ENCODE measurements at places on chromosomes 12 and 14.

DNA sequence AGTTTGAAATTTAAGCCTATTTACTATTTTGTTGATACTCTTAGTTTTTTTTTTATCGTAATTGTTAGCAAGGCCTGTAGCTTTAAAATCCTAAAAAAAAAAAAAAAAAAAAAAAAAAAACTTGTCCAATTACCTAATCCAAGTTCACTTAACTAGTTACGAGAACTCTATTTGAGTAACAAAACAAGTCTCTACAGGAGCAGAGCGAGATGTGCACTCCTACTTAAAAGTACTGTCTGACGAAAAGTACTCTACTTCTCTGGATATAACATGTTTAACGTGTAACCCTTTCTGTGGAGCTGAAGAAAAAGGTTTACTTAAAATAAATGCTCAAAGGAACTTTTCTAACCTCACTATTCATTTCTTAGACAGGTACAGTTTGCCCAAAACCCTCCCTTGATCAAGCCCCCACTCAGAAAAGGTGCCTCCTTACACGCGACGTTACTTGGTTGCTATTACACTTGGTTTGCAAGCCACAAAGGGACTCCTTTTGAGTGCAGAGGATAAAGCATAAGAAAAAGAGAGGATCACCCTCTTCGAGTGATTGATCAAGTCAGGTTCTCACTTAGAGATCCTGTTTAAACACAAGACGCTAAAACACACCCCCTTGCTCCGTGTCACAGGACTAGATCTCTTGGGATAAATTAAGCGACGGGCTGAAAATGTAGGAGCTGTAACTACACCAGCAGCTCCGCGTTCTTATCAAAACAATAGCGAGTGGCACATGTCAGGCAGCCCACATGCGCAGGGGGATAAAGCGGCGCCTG, 2.2 kb downstream of the BAZ1A start:
- peak; percentile 88 for DNase-seq

- no peak for DNase-seq
Measured at GRCh38 chr14:81319314-81319713, 80.8 kb downstream of the STON2 start.

DNA sequence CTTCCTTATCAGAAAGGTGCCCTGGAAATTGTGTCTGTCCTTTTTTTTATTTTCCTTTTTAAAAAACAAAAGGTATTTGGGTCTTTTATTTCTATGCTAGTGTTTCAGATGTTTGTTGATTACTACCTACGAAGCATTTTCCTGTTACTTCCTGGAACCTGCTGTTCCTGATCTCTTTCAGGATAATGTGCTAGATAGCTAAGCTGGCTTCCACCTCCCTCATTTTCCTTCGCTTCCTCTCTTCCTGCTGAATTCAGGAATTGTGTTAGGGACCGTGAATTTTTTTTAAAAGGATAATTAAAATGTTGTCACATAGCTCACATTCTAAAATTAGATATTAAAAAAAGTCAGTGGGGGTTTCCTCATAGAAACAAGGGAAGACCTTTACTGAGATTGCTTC, 27.7 kb downstream of the TMTC2 start:
- DNase-seq, result no peak

- peak; percentile 97 for DNase-seq
Measured at GRCh38 chr14:80941241-80942185, at the start of gene CEP128. Gene CEP128 (minus strand): TSS chr14:80941738.

- DNase-seq, result no peak
Measured at GRCh38 chr12:62317017-62317416, 56.8 kb downstream of the USP15 start.

GRCh38 chr12:103969391-103969790, 3.7 kb downstream of the TDG start:
- peak; percentile 41 for DNase-seq

DNA sequence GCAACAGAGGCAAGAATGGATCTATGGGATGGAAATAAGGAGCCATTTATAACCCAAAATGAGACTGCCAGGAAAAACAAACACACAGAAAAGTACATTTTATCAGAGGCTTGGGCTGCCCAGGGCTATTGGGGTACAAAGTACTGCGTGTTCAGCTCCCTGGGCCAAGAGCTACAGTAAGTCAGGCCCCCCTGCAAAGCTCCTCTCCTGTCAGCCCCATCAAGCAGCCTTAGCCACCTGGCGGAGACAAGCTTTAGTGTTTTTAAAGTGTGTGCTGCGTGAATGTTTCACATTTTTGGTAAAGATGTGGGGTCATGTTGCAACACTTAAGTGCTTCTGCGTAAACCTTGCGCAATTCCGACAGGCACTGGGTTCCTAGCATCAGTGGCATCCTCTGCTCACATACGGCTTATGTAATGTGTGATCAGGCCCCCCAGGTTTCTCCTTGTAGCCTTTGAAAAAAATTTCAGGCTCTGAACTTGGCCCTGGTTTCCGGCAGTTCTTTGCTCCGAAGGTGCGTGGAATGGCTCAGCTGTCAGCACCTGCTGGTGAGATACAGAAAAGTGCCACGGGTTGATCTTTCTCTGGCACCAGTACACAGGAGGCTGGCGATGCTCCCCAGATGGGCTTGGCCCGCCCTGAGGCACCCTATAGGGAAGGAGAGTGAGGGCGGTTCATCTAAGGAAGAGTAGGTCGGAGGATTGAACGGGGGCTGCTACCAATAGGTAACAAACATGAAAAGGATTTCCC, 198.7 kb upstream of the EEA1 start:
- DNase-seq, result peak; percentile 84

DNA sequence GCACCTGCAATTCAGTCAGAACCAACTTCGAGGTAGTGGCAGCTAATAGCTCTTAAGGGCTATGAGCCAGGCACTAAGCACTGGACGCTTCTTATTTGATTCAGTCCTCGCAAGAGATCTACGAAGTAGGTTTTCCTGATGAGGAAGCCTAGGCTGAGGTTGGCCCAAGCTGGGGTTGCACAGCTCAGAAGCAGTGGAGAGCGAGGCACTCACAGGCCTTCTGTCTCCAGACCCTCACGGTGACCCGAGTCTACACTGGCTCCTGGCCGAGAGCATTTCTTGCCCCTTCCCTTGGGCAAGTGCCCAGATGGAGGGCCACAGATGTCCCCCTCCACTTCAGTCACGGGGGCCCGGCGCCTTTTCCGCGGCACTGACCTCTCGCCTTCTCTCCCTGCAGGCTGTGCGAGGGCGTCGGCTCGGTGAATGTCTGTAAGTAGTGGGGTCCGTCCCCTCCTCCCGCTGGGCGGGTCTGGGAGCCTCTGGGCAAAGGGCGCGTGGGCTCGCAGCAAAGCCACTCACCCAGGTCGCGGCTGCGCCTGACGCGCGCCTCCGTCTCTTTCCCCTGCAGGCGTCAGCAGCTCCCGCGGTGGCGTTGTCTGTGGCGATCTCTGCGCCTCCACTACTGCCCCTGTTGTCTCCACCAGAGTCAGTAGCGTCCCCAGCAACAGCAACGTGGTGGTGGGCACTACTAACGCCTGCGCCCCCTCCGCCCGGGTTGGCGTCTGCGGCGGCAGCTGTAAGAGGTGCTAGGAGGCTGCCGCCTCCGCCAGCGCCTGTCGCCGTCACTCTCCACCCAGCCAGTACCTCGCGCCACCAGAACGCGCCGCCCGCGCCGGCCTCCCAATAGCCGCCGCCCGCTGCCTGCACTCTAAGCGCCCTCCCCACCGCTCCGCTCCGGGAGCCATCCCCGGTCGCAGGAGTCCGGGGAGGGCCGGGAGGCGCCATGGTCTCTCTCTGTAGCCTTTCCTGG, 13.1 kb downstream of the KRT83 start:
- DNase-seq, result peak; percentile 66

- DNase-seq, result no peak
Measured at GRCh38 chr14:35730871-35731270, 78.2 kb downstream of the RALGAPA1 start.

GRCh38 chr12:110971936-110972335, 51.6 kb upstream of the MYL2 start:
- DNase-seq, result no peak

DNA sequence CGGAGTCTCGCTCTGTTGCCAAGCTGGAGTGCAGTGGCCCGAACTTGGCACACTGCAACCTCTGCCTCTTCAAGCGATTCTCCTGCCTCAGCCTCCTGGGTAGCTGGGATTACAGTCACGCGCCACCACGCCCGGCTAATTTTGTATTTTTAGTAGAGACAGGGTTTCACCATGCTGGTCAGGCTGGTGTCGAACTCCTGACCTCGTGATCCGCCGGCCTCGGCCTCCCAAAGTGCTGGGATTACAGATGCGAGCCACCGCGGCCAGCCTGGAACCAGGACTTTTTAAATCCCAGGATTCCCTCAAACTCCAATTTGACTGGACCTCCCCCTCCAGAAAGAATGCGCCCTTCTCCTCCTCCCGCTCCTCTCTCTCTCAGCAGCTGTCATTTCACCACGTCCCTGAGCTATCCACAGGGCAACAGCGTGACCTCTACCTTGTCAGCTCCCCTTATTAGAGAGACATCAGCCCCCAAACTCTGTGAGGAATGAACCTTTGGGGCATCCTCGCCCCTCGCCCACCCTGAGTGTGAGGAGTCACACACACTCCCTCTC, 2.0 kb downstream of the ESYT1 start:
- no peak for DNase-seq

DNA sequence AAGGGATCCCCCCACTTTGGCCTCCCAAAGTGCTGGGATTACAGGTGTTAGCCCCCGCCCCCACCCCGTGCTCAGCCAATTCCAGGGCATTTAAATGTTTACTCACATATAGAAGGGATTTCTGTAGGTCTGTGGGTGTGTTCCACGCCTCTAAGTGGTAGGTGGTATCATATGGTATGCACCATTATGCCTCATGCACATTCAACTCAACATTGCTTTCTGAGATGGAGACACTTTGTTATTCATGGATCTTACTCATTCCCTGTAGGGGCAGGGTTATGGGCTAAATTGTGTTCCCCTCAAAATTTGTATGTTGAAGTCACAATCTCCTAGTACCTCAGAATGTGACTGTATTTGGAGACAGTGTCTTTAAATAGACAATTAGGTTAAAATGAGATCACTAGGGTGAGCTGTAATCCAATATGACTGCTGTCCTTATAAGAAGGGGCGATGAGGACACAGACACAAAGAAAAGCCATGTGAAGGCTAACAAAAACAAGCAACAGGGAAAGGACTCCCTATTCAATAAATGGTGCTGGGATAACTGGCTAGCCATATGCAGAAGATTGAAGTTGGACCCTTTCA, 200.6 kb downstream of the EFCAB11 start:
- no peak for DNase-seq

DNA sequence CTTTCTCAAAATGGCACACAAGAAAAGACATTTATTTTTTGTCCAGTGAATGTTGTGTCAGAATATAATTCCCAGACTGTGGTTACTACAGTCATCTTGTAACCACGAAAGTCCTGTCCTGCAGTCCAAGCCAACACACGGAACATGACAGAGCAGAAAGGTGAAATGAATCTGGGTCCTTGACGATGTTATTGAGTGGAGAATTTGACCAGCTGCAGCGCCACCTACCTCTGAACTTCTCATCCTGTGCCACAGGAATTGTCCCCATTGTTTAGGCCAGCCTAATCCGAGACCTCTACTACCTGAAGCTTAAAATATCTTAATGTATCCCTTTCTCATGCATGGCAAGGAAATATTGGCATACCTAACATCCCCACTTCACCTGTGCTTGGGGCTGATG, 64.1 kb upstream of the OTX2 start:
- peak; percentile 24 for DNase-seq

DNA sequence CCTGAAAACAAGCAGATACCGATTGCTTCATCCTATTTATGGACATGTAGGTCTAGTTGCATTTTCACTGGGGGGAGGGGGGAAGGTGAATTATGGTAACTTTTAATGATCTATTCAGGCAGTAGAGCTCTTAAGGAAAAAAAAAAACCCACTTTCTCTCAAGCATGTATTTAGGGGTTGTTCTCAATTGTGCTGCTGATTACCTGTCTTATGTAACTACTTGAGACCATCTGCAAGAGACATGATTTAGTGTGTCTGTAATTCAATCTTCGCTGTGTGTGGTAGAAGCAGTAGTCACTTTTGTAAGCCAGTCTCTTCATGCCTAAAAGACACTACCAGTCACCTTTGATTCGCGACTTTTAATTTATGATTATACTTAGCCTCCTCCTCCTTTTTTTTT, 8.9 kb downstream of the CALM1 start:
- DNase-seq, result no peak

GRCh38 chr12:117809509-117809908, 159.3 kb downstream of the KSR2 start:
- DNase-seq, result no peak
